ENCODE measurements at places on chromosomes 7 and 10.

- H3K36me3 ChIP-seq: peaks cover 3% of the 10 kb centered on the region
- H3K4me1 ChIP-seq: peaks cover 12% of the 10 kb centered on the region
- H3K27me3 ChIP-seq: no peaks in the 10 kb centered on the region
- no peak for DNase-seq
- peak overlapping the region; percentile 90 for H3K4me3 ChIP-seq
Measured at GRCh38 chr7:87934699-87935383, 790 bp downstream of the ADAM22 start.

DNA sequence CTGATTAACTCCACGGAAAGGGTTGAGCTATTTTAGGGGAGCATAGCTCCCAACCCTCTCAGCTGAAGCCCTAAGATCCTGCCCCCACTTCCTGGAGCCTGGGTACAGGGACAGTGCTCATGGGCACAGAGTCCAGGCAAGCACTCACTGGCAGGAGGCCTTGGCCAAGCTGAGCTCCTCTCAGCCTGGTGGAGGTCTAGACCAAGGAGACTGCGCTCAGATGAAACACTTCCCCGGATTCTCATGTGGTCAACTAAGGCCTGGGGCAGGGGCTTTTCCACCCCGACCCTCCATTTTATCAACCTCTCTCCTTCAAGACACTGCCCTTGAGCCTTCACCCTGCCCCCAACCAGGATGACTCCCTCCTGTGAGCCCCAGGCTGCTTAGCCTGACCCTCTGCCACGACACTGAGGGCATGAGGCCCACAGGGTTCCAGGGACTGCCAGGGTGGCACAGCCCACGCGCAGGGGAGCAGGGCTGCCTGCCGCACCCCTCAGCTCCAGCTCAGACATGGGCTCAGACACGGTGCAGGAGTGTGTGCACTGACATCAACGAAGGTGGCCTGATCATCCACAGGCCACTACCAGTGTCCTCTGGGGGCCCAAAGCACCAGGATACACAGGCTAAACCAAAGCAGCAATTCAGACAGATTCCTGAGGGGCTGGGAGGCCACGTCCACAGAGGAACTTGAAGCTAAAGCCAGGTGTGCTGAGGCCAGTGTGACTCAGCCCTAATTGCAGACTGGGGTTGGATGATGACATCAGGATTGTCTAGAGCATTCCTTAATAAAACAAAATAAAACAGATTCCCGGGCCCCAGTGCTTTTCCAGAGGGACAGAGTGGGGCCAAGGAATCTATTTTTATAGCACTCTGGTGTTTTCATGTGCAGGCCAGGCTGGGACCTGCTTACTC, 18.8 kb downstream of the CHAT start:
- DNase-seq: no peak
- no peak overlapping the region for H3K4me3 ChIP-seq
- H3K36me3 ChIP-seq: no peaks in the 10 kb centered on the region
- no peaks in the 10 kb centered on the region for H3K4me1 ChIP-seq
- peaks cover 16% of the 10 kb centered on the region for H3K27me3 ChIP-seq

- peak overlapping the region; percentile 81 for H3K4me3 ChIP-seq
- DNase-seq: no peak
- H3K36me3 ChIP-seq: peaks cover 3% of the 10 kb centered on the region
- peaks cover 86% of the 10 kb centered on the region for H3K4me1 ChIP-seq
- H3K27me3 ChIP-seq: no peaks in the 10 kb centered on the region
Measured at GRCh38 chr10:104323760-104324201, 14.5 kb downstream of the ITPRIP start.

- no peaks in the 10 kb centered on the region for H3K36me3 ChIP-seq
- DNase-seq: no peak
- H3K4me3 ChIP-seq: no peak overlapping the region
- no peak overlapping the region for H3K27ac ChIP-seq
- no peaks in the 10 kb centered on the region for H3K27me3 ChIP-seq
Measured at GRCh38 chr10:70191972-70192305, 21.6 kb upstream of the SAR1A start.

DNA sequence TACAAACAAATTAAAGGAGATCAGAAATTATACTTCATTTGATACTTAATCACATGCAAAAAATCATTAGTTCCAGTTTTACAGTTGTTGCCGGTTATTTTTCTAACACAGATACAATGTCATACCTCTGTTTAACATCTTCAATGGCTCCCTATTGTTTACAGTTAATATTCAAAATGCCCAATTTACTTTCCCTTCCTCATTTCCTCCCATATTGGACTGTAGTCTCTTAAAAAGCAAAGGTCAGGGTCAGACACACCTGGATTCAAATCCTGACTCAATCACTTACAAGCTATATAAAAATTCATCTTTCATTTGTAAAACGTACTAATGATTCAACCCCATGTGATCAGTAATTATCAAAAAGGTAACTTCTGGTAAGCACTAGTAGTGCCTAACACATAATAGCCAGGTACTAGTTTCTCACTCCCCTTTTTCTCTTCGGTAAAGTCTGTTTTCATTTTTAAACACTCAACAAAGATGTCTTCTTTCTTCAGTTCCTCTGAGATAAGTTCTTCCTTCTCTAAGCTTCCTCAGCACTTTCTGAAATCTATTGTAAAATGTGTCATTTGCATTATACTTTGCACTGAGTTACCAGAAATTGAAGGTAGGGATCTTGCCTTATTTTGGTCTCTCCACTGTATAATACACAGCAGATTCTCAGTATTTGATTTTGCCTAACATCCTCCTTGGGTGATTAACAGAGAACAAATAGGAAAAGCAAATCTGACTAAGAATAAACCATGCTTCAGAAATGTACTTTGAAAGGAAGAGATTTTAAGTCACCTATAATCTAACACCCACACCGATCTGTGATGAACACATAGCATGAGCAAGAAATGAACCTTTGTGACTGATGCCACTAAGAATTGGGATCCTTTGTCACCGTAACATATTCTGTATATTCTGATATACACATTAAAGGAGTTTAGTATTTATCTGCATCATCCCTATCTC, 16.1 kb downstream of the KMT2C start:
- H3K36me3 ChIP-seq: no peaks in the 10 kb centered on the region
- no peak for DNase-seq
- no peak overlapping the region for H3K4me3 ChIP-seq
- peaks cover 23% of the 10 kb centered on the region for H3K4me1 ChIP-seq
- H3K27me3 ChIP-seq: no peaks in the 10 kb centered on the region
- H3K27ac ChIP-seq: no peak overlapping the region

DNA sequence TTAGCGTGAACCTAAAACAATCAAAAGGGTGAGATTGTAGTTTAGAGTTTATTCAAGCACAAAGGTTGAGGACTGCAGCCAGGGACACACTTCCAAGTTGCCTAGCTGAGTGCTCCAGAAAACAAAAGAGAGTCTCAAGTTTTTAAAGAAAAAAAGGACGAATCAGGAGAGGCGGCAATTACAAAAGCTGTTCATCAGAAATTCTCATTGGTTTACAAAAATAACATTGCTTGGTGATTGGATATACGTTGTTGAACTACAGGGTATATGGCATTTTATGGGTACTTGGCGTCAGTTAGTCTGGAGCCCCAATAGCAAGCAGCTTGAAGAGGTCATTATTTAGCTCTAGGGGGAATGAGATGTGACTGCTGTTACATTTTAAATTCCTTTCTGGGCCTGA, 11.5 kb downstream of the ZNF438 start:
- H3K4me1 ChIP-seq: no peaks in the 10 kb centered on the region
- H3K27me3 ChIP-seq: no peaks in the 10 kb centered on the region
- no peak overlapping the region for H3K4me3 ChIP-seq

DNA sequence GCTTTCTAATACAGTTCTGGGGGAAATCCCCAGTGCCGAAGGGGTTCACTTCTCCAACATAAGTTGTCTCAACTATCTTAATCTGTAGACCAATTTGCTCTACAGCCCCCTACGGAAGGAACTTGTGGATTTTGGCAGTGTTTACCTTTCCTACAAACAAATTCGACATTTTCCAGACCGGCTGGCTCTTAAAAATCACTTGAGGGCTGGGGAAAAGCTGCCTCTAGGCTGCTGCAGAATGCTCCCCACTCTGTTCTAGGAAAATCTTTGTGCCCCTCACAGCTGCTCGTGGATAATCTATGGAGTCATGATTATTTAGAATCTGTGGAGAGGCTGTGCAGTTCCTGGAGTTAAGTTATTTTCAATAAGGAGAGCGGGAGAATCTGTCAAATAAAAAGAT, 474.6 kb upstream of the FZD8 start:
- H3K4me3 ChIP-seq: no peak overlapping the region
- H3K27ac ChIP-seq: no peak overlapping the region

GRCh38 chr7:73892003-73892999, 31.3 kb downstream of the TMEM270 start:
- H3K27me3 ChIP-seq: peaks cover 39% of the 10 kb centered on the region
- no peak for DNase-seq
- peaks cover 6% of the 10 kb centered on the region for H3K36me3 ChIP-seq
- peak overlapping the region; percentile 22 for H3K27ac ChIP-seq

GRCh38 chr7:76280408-76280807, 22.1 kb upstream of the HSPB1 start:
- H3K27me3 ChIP-seq: peaks cover 41% of the 10 kb centered on the region
- H3K27ac ChIP-seq: no peak overlapping the region
- DNase-seq: no peak
- H3K4me3 ChIP-seq: peak overlapping the region; percentile 96
- H3K36me3 ChIP-seq: peaks cover 8% of the 10 kb centered on the region

DNA sequence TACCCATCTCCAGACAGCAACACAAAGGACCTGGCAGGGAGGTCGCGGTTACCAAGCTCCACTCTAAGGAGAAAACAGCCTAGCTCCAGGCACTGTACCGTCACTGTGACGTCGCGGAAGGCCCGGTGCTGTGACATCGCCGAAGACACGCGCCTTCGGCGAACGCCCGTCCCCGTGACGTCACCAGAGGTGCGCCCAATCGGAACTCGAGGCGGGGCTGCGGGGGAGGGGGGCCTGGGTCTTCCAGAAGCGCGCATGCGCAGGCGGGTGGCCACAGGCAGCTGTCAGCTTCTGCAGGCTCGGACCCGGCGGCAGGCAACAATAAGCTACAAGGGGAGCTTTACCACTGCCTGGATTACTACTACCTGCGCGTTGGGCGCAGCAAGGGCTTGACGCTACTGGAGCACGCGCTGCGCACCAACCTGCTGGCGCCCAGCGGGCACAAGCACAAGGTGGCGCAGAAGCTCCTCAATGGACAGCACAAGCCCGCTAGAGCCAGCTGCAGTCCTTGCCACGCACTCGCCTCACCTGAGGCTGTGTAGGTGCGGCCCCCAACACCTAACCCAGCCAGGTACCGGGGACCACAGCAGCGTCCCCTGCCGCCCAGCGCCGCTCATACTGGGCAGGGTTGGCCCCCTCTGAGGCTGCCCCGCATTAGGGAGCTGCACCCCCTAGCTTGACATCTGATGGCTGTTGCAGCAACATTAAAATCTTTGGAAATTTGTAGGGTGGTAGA, 208.4 kb downstream of the TPST1 start:
- H3K4me3 ChIP-seq: peak overlapping the region; percentile 77
- no peaks in the 10 kb centered on the region for H3K27me3 ChIP-seq
- peak overlapping the region; percentile 74 for H3K27ac ChIP-seq
- DNase-seq: peak; percentile 74

DNA sequence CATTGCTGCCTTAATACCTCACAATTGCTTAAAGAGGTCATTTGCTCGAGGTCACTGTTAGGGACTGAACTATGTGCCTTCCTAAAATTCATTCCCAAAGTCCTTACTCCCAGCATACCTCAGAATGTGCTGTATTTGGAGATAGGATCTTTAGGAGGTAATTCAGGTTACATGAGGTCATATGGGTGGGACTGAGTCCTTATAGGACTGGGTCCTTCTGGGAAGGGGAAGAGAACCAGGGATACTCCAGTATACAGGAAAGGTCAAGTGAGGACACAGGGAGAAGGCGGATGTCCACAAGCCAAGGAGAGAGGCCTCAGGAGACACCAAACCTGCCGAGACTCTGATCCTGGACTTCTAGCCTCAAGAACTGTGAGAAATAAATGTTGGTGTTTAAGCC, 253.3 kb downstream of the PRPF18 start:
- H3K27me3 ChIP-seq: no peaks in the 10 kb centered on the region
- peaks cover 5% of the 10 kb centered on the region for H3K36me3 ChIP-seq
- no peaks in the 10 kb centered on the region for H3K4me1 ChIP-seq
- no peak for DNase-seq

DNA sequence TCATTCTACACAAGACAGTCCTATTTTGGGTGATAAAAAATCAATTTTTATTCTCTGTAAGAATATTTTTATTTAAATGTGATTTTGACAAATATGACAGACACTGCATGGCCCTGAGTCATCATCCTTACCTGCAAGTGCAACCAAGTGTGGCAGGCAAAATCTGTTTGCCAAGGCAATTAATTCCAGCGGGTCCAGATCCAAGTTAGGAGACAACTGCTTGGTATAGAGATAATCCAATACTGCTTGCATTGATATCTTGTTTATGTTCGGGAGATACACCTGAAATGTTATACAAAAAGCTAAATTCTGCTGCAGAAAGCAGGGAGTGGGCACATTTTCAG, 66.2 kb downstream of the RHOBTB1 start:
- peaks cover 11% of the 10 kb centered on the region for H3K27me3 ChIP-seq
- no peak overlapping the region for H3K27ac ChIP-seq
- no peaks in the 10 kb centered on the region for H3K36me3 ChIP-seq
- no peak for DNase-seq

GRCh38 chr10:28043941-28044340, 45.1 kb upstream of the ODAD2 start:
- no peak overlapping the region for H3K27ac ChIP-seq
- no peaks in the 10 kb centered on the region for H3K27me3 ChIP-seq
- DNase-seq: no peak
- H3K4me3 ChIP-seq: no peak overlapping the region
- H3K36me3 ChIP-seq: no peaks in the 10 kb centered on the region
- H3K4me1 ChIP-seq: no peaks in the 10 kb centered on the region

GRCh38 chr10:75723319-75723980, 292.0 kb downstream of the LRMDA start:
- no peaks in the 10 kb centered on the region for H3K4me1 ChIP-seq
- H3K27ac ChIP-seq: no peak overlapping the region
- H3K36me3 ChIP-seq: no peaks in the 10 kb centered on the region
- H3K27me3 ChIP-seq: peaks cover 20% of the 10 kb centered on the region
- DNase-seq: no peak
- H3K4me3 ChIP-seq: no peak overlapping the region

GRCh38 chr10:100413173-100413572, 49.6 kb upstream of the WNT8B start:
- no peak overlapping the region for H3K27ac ChIP-seq
- peaks cover 3% of the 10 kb centered on the region for H3K36me3 ChIP-seq
- no peak overlapping the region for H3K4me3 ChIP-seq
- peaks cover 17% of the 10 kb centered on the region for H3K27me3 ChIP-seq
- peaks cover 3% of the 10 kb centered on the region for H3K4me1 ChIP-seq

DNA sequence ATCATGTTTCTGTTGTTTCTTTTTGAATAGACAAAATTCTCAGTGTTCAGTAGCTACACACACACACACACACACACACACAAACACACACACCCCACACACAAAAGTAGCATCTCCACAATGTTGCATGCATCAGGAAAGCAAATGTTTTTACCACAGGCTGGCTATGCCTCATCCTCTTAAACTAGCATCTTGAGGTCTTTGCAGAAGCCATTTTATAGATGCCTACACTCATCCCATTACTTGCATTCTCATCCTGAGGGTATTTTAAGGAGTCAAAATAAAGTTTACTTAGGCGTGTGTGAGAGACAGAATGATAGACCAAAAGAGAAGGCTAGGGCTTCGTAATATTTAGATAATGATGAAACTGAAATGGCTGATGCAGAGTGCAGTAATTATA, 7.9 kb upstream of the INHBA start:
- H3K36me3 ChIP-seq: no peaks in the 10 kb centered on the region
- no peak overlapping the region for H3K27ac ChIP-seq
- no peak for DNase-seq
- H3K27me3 ChIP-seq: peaks cover 24% of the 10 kb centered on the region
- no peak overlapping the region for H3K4me3 ChIP-seq
